ENCODE measurements at places on chromosomes 3 and 15. TPM values are rescaled to one million over a fixed set of nuclear protein-coding genes. Genes with fewer than 3 reads are reported as not detected.

The INKA1 gene
- total RNA-seq: not detected

GRCh38 chr15:42848846-42849245 lies 71.7 kb downstream of the TTBK2 start:
- no peak overlapping the region for H3K27ac ChIP-seq
- H3K4me3 ChIP-seq: no peak overlapping the region
- H3K4me1 ChIP-seq: no peaks in the 10 kb centered on the region

DNA sequence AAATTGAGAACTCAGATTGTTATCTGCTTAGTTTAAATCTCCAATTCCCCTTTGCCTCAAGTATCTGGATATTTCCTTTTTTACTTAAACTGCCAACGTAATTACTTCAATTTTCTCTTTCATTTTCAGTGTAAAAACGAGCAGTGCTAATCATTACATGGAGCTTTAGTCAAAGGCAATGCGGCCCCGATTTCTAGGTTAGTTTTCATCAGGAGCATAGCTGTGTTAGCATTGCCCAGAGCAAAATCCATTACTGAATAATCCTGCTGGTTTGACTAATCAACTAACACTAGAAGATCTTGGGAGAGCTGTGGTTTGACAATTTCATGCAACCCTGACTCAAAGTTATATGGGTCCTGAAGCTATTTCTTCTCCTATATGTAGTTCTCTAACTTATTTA lies 46.2 kb downstream of the ZPLD1 start:
- H3K27ac ChIP-seq: no peak overlapping the region
- H3K36me3 ChIP-seq: no peaks in the 10 kb centered on the region
- no peaks in the 10 kb centered on the region for H3K27me3 ChIP-seq
- no peak for DNase-seq
- H3K4me3 ChIP-seq: no peak overlapping the region

DNA sequence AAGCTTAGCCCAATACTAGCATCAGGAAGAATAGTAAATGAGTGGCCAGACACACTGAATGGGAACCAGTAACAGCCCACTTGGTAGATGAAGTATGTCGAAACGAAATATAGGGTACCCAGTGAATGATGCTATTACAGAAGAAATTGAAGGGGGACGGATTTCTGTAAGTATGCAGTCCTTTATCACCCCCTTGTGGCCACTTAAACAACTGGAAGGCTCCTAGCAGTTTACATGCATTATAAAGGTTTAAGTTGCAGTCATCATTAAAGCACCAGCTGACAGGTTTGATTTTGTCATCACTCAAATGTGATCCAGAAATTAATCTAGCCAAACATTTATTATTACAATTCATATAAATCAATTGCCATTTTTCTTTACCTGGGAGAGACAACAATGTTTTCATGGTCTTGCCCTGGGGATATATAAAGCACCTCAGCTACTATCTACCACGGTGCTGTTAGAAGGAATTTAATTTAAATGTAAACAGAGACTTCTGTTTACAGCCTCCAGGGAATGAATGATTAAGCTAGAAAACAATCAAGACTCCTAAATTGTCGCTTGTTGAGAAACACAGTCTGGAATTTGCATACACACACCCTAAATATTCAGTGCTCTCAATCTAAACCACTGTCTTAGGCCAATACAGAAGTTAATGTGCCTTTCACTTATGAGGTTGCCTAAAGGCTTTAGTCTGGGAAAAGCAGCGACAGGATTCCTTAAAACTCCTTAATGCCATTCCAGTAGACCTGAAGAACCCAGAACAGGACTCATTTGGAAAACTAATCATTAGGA lies 7.8 kb downstream of the EIF1B start:
- no peaks in the 10 kb centered on the region for H3K4me1 ChIP-seq
- no peak overlapping the region for H3K27ac ChIP-seq
- no peak overlapping the region for H3K4me3 ChIP-seq
- H3K27me3 ChIP-seq: no peaks in the 10 kb centered on the region

- no peaks in the 10 kb centered on the region for H3K36me3 ChIP-seq
- H3K27ac ChIP-seq: no peak overlapping the region
- no peak overlapping the region for H3K4me3 ChIP-seq
- no peak for DNase-seq
- no peaks in the 10 kb centered on the region for H3K4me1 ChIP-seq
These were observed 5.2 kb upstream of the TOPAZ1 start for GRCh38 chr3:44236485-44236908.

DNA sequence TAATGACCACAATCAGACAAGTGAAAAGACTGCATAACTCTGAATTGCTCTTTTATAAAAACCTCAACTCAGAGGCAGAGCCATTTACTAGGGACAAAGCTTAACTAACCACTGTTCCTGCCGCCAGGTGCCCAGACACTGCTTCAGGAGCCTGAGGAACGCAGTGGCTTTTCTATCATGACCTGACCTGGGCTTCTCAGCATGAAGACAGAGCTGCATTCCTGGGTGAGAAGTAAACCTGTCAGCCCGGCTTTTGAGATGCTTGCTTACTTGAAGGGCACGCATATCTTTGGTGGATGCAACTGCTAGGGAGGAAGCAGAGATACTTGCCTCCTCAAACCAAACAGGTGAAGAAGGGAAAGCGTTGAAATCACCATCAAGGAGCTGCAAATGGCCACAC lies 7.9 kb downstream of the LRRC31 start:
- H3K27me3 ChIP-seq: no peaks in the 10 kb centered on the region
- H3K36me3 ChIP-seq: no peaks in the 10 kb centered on the region
- peaks cover 38% of the 10 kb centered on the region for H3K4me1 ChIP-seq
- no peak for DNase-seq

- H3K27ac ChIP-seq: no peak overlapping the region
- H3K27me3 ChIP-seq: no peaks in the 10 kb centered on the region
- DNase-seq: no peak
- no peak overlapping the region for H3K4me3 ChIP-seq
- no peaks in the 10 kb centered on the region for H3K4me1 ChIP-seq
These were observed 177.3 kb downstream of the CDIN1 start for GRCh38 chr15:36756707-36757106.

GRCh38 chr3:105398437-105398836 lies 31.7 kb downstream of the ALCAM start:
- no peaks in the 10 kb centered on the region for H3K36me3 ChIP-seq
- DNase-seq: no peak
- no peak overlapping the region for H3K4me3 ChIP-seq

DNA sequence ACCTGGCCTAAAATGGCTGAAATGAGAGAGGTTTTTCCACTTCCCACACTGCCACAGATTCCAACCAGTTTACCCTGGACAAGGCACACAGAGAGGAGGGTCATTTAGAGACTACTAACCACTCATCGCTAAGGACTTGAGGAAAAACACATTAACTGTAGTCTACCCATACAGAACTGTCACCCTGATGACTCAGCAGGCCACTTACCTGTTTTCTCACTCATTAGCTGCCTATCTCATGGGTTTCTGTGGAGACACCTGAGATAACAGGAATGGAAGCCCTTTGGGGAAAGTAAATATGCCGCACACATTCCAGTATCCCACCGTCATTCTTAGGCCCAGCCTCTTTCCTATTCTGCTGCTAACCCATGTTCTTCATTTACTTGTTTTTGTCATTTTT lies 50.0 kb downstream of the ABCC5 start:
- no peak for DNase-seq
- H3K4me1 ChIP-seq: no peaks in the 10 kb centered on the region
- H3K36me3 ChIP-seq: no peaks in the 10 kb centered on the region
- H3K4me3 ChIP-seq: no peak overlapping the region
- no peak overlapping the region for H3K27ac ChIP-seq

DNA sequence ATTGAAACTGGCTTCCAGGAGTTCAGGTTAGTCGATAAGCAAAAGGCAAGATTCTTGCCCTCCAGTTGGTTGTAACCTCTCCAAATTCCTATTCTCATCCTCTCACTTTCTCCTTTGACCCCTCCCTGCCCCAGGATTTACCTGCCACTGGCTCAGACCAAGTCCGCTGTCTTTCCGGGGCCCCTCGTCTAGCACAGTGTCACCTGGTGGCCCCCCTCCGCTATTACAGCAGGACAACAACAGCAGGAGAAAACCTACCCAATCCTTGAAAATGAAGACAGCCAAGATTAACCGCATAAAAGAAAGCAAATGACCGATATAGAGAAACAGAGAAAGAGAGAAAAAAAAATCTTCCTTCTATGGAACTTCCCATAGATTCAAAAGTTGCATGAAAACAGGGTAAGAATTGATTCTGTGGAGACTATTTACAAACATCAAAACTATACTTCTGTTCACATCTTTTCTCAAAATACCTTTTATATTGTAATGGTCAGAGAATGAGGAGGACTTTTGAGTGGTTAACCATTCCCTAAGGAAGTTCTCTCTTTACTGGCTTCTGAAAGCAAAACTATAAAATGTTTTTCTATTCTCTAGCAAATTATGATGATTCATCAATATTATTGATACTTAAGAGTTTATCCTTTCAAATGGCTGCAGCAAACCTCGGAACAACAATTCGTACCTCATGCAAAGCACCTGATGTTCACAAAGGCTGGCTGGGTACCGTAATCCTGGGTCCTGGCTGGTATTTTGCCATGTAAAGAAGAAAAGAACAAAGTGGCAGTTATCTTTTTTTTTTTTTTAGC lies 10.0 kb upstream of the ST8SIA2 start:
- no peak for DNase-seq
- H3K4me3 ChIP-seq: no peak overlapping the region
- H3K27ac ChIP-seq: no peak overlapping the region
- H3K36me3 ChIP-seq: no peaks in the 10 kb centered on the region
- peaks cover 37% of the 10 kb centered on the region for H3K27me3 ChIP-seq

DNA sequence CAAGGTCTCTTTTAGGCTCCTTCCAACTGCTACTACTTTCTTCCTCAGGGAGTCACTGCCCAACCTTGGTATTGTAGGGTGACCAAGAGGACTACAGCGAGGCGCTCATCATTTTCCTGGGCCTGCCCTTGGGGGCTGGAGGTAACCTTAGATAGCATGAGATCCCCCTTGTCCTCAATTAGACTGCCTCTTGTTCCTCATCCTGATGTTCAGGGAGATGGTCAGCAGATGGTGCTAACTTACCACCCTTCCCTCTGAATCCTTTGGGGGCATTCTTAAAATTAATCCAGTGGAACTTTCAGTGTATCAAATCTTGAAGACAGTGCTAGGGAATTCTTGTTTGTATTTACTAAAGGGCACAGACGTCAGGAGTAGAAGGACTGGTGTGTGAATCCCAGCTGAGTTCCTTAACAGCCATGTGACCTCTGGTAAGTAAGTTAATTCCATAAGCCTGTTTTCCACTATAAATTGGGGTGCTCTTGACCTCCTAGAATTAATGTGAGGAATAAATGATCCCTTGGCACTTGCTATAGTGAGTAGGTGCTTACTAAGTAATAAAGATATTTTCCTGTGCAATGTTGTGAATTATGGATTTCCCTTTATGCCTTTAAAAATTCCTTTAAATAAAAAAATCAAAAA lies 4.1 kb upstream of the CLPX start:
- H3K4me1 ChIP-seq: no peaks in the 10 kb centered on the region
- no peak overlapping the region for H3K4me3 ChIP-seq
- no peaks in the 10 kb centered on the region for H3K36me3 ChIP-seq

- DNase-seq: no peak
- no peaks in the 10 kb centered on the region for H3K36me3 ChIP-seq
- no peak overlapping the region for H3K27ac ChIP-seq
- H3K27me3 ChIP-seq: no peaks in the 10 kb centered on the region
These were observed 216.1 kb downstream of the WNT5A start for GRCh38 chr3:55270976-55271375.

- H3K27ac ChIP-seq: no peak overlapping the region
- H3K4me1 ChIP-seq: no peaks in the 10 kb centered on the region
- H3K36me3 ChIP-seq: no peaks in the 10 kb centered on the region
- no peaks in the 10 kb centered on the region for H3K27me3 ChIP-seq
These were observed 9.9 kb downstream of the CCRL2 start for GRCh38 chr3:46416811-46417510.

The ACAN gene
- 0.14 TPM for total RNA-seq

DNA sequence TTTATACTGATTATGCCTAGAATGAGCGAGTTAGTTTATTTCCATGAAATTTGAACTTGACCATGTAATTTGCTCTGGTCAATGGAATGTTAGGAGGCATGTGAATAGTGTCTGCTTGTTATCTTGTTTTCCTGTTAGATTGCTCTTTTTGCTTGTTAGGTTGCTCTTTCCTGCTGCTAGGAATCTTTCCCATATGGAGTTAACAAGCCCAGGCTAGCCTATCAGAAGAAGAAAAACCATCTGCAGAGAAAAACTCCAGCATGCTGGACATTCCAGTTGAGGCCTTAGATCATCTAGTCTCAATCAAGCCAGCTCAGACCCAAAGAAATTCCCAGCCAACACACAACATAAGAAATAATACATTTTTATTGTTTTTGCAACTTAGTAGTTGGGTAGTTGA lies 470.2 kb upstream of the AGTR1 start:
- no peak overlapping the region for H3K27ac ChIP-seq
- H3K36me3 ChIP-seq: no peaks in the 10 kb centered on the region
- no peak for DNase-seq
- no peaks in the 10 kb centered on the region for H3K4me1 ChIP-seq

DNA sequence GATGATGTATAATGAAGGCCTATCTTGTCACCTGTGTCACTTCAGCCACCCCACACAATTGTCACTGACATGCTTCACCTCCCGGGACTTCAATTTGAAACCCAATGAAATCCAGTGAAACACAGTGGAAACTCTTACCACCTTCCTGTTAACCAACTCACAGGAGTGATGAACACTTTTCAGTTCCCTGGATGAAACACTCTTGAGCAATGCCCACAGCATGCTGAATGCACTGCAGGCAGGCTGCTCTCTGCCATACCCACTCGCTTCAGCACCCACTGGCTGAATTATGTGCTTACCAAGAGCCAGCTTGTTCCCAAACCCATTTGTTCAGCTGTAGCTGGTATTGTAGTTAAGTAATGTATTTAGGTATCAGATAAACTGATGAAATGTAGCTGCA lies 47.0 kb downstream of the MAP2K1 start:
- no peak for DNase-seq
- no peaks in the 10 kb centered on the region for H3K36me3 ChIP-seq
- H3K4me1 ChIP-seq: no peaks in the 10 kb centered on the region

GRCh38 chr15:50628421-50628820 lies 58.2 kb downstream of the TRPM7 start:
- DNase-seq: no peak
- H3K36me3 ChIP-seq: peaks cover 44% of the 10 kb centered on the region
- H3K27me3 ChIP-seq: no peaks in the 10 kb centered on the region
- H3K27ac ChIP-seq: no peak overlapping the region
- H3K4me3 ChIP-seq: no peak overlapping the region

DNA sequence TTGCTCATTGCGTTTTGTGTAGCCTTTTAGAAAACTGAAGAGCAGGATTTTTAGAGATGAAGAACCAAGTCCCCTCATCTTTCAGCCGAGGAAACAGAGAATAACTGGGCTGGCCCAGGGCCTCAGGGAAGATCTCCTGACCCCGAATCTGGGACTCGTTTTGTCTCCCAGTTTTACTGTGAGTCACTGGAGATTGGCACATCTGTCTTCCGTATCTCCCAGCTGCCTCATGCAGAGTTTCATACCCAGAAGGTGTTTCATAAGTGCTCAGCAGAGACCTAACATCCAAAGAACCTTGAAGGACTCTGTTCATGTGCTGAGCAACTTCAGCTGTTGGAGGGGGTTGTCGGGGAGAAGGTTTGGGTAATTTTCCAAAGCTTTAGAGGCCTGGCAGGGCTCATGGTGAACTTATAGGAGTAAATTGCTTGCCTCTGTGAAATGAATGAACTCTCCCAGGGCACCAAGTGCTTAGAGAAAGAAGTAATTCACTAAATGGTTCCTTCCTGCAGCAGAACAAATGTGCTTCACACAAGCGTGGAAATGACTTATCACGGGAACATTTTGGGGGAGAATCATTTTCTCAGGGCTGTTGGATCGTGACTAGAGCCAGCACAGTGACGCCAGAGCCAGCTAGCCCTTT lies 121.4 kb downstream of the FAM43A start:
- DNase-seq: no peak
- H3K4me1 ChIP-seq: no peaks in the 10 kb centered on the region
- H3K27ac ChIP-seq: no peak overlapping the region
- H3K4me3 ChIP-seq: no peak overlapping the region
- no peaks in the 10 kb centered on the region for H3K36me3 ChIP-seq

The UTS2B gene
- total RNA-seq: 0.27 TPM

The BNC1 gene
- total RNA-seq: not detected

All from transverse colon (tissue), 4 donors.